ENCODE measurements at places on chromosomes 16 and 17.

- DNase-seq: no peak
Measured at GRCh38 chr16:84724606-84725309, 25.0 kb downstream of the USP10 start.

DNA sequence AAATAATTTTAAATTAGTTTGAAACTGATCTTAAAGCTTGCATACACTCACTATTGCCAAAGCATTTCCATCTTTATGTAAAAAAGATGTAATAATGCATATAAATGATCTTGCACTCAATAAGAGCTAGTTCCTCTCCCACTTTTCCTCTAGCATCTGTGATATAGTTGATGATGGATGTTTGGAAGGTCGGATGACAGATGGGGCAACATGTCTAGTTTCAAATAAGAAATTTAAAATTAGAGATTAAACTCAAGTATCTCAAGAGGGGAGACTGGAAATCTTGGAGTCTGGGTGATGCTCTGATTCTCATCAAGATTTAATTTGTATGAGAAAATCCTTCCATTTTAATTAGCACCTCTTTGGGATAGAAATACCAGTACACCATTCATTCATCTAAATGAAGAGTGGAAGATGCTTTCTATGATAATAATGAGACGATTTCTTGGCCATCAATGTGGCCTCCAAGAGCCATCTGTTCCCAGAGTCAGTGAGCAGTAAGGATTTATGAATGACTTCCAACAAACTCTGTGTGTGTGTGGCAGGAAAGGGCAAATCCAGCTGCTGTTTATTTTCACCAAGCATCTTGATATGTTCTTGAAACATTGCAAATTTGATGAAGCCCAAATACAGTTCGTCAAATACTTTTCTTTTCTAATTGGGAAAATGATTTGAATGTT is 616.3 kb upstream of the CDH8 start:
- DNase-seq: no peak

GRCh38 chr16:72537664-72538063 is 365.7 kb upstream of the PMFBP1 start:
- no peak for DNase-seq

- DNase-seq: no peak
Measured at GRCh38 chr16:20243731-20244281, 83.5 kb downstream of the GP2 start.

DNA sequence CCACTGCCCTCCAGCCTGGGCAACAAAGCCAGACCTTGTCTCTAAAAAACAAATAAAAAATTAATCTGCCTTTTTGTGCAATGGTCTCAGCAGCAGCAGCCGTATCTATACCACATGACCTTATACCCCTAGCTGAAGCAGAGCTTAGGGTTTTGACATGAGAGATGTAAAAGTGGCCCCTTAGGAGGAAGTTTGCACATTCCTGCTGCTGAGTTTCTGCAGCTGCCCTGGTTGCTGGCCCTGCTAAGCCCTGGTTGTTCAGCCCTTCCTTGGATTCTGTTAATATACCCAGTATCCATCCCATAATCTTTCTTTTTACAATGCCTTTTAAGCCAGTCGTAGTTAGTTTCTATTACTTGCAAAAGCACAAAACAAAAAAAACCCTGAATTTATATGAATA is 33.0 kb upstream of the PRKCB start:
- DNase-seq: no peak

Measured in BJ (cell line).